ENCODE measurements at places on chromosomes 12 and 14.

- no peak for DNase-seq
Observed at GRCh38 chr12:118603610-118604361, 227.4 kb downstream of the SUDS3 start.

DNA sequence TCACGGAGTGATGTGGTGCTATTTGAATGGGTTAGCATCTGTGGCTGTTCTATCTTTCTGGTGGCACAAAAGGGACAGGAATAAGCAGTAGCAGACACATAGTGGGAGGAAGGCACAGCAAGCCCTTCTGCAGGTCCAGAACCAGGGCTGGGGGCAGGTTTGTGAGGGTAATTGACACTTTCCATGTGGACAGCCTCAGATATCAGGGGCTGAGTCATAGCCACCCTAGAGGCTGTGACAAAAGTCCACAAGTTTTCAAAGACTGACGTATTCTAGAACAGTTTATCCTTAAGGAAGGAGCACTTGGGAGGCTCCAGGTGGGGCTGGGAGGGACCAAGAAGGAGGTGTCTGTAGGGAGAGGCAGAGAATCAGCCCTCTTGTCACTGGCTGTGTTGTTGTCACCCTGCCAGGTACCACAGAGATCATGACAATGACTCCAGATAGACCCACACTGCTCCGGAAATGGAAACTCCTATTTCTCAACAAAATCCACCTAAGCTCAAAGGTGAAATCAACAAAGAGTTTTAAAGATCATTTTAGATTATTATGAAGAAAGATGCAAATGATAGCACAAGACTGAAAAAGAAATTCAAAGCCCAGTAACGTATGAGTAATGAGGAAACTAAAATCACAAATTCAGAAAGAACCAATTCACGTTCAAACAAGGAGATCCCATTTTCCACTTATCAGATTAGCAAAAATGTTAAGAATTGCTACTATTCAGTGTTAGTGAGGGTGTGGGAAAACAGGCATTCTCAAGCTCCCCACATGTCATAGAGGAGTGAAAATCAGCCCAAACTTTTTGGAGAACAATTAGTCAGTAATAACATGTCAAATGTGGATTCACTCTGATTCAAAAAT is 48.3 kb downstream of the NFKBIA start:
- DNase-seq, result no peak

GRCh38 chr12:121711361-121712189 is 977 bp upstream of the TMEM120B start:
- DNase-seq, result no peak

DNA sequence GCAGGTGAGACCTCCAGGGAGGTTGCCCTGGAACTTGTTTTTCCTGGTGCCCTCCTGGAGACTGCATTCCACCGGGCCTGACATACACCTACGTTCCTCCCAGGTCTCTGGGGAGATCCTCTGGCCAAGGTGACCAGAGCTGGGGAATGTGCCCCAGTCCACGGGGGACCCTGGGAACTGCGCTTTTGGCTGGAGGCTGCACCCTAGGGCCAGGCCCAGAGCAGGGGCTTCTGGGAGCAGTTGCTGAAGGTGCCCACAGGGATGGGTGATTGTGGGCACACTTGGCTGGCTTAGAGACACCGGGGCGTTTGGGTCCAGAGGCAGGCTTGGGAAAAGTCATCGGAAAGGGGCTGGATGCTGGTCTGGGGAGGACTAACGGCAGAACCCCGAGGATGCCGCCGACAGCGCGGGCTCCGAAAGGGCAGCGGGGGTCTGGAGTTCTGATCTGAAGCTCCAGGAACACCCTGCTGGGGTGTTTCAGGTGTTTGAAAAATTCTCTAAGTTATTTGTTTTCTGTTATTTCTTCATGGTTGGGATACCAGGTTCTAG is 36.5 kb upstream of the TDRD9 start:
- DNase-seq, result no peak

- no peak for DNase-seq
Observed at GRCh38 chr12:93429852-93430251, 11.9 kb downstream of the UBE2N start.

- DNase-seq, result no peak
Observed at GRCh38 chr12:120067084-120067869, 49.3 kb downstream of the RAB35 start.

DNA sequence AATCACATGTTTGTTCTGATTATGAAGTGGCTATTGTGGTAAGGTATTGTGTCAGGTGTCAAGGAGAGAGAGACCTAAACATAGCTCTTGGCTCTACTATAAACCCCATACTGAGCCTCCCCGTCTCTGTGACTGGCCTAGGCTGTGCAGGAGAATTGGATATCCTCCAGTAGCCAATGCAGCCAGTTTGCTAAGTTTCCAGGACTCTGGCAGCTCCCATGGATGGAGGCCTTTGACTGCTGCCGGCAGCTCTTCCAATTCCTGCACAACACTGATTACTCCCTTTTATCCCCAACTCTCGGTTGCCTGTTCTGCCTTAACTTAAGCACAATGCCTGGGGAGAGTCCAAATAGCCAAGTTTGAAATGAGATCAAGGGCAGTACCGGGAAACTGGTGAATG is 59.3 kb downstream of the ABCC9 start:
- DNase-seq, result no peak

GRCh38 chr12:10363914-10364814 is 25.7 kb downstream of the KLRK1 start:
- DNase-seq, result peak; percentile 54

DNA sequence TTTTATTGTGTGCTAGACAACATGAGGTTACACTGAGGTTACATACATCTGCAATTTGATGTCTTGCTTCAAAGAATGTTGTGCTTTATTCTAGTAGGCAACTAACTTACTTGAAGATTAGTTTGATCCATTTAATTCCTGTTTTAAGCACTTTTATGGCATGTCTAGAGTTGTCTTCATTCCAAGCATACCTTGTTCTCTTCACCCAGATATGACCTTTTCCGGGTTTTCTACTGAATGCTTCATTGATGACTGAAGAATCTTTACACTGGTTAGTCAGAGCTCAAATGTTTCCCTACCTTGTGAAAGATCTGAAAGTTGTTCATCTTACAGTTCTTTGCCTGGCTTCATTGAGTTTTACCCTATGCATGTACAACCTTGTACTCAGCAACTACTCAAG is 274.0 kb upstream of the KITLG start:
- DNase-seq, result no peak

- DNase-seq, result no peak
Observed at GRCh38 chr12:114671443-114672411, 12.2 kb downstream of the TBX3 start.

DNA sequence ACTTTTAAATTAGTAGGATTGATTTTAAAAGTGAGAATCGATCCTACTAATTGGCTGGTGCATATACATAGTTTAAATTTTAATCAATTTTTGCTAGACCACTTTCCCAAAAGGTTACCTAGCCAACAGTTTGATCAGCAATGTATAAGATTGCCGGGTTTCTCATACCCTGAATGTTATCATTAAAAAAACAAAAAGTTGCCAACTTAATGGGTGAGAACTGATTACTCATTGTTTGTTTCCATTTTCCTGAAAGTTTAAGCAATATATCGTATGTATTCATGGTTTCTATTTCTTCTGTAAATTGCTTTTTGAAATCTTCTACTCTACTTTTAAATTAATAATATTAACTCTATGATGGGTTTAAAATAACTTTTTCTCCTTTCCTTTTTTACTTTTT is 4.4 kb upstream of the MYBPC1 start:
- DNase-seq, result no peak

DNA sequence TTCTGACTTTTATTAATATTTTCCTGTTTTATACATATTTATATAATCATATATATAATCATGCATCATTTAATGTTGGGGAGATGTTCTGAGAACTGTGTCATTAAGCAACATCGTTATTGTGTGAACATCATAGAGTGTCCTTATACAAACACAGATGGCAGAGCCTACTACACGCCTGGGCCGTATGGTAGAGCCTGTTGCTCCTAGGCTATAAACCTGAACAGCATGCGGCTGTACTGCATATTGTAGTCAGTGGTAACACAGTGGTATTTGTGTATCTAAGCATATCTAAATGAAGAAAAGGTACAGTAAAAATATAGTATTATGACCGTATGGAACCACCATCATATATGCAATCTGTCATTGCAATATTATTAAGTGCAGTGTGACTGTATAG is 44.7 kb upstream of the BCL7A start:
- no peak for DNase-seq

DNA sequence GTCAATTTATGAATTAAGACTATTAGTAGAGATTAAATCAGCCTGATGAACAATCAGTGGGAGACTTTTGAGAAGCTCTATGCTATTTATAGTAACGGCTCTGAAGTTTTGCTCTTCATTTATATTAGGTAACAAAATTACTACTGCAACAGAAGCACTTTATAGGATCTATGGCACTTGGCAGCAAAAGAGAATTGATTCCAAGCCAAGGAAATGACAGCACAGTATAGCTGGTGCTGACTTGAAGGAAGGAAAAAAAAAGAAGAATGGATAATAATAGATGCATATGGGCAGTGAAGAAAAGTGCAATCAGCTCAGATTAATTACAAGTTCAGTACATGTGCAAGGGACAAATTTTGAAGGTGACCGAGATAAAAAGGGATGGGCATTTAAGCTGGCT is 228.2 kb upstream of the PPFIA2 start:
- no peak for DNase-seq

- DNase-seq, result peak; percentile 1
Observed at GRCh38 chr12:56299308-56299852, 750 bp downstream of the CS start.

DNA sequence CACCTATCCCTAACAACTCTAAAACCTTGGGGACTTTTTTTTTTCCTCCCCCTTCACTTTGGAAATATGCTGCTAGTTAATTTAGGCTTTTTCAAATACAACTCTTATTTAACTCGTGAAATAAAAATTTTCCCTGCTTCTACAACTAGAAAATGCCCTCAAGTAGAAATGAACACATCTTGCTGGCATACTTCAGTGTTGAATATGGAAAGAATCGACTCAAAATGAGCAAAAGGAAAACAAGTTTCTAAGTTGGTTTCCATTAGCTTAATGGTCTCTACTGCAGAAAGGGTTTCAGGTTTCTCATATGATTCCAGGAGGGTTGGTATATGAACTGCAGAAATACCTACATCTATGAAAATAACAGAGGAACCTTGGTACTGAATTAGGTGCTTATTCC is 118.3 kb upstream of the TMTC1 start:
- DNase-seq, result no peak
